ENCODE measurements at places on chromosomes 1 and 21. TPM values are rescaled to one million over a fixed set of nuclear protein-coding genes. Genes with fewer than 3 reads are reported as not detected.

Gene DSCAM
- total RNA-seq, result not detected

Gene BTBD19
- 4.0 TPM for total RNA-seq

Gene ETV3
- 21.4 TPM for total RNA-seq

Gene HYI
- 24.8 TPM for total RNA-seq

Gene S100A12
- total RNA-seq, result 5.2 TPM

Gene CFHR5
- total RNA-seq, result not detected

Gene CDC7
- 3.2 TPM for total RNA-seq

Gene NGF
- total RNA-seq, result 4.4 TPM

Gene RGS16
- 1.5 TPM for total RNA-seq

Gene MCM3AP
- 52.4 TPM for total RNA-seq

Gene LPAR3
- total RNA-seq, result 22.1 TPM

Gene CA6
- not detected for total RNA-seq

All from left cardiac atrium (tissue), 4 donors.